ENCODE measurements at places on chromosomes 3 and 15. TPM values are rescaled to one million over a fixed set of nuclear protein-coding genes. Genes with fewer than 3 reads are reported as not detected.
A peak's percentile ranks its signal among the peaks of the same experiment; 100 is the strongest.

GRCh38 chr3:16632395-16632794, 27.2 kb upstream of the DAZL start:
- H3K27me3 ChIP-seq: no peaks in the 10 kb centered on the region
- H3K4me3 ChIP-seq: no peak overlapping the region
- no peak overlapping the region for H3K27ac ChIP-seq
- no peak for DNase-seq

TMEM212 gene
- not detected for total RNA-seq

DNA sequence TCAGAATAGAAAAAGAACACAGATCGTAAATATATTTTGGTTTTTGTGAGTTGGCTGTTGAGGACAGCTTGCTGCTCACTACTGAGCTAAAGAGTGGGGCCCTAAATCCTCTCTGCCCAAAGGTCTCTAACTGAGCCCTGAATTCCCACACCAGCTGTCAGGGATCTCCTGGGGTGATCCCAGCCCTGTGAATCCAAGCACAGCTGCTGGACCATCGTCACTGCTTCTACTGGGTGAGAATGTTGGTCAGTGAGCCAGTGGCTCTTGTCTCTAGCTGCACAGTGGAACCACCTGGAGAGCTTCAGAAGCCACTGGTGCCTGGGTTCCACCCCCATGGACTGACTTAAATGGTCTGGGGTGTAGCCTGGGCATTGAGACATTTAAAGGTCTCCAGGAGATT, 90.5 kb upstream of the IL12A start:
- no peak for DNase-seq
- no peak overlapping the region for H3K4me3 ChIP-seq
- peaks cover 6% of the 10 kb centered on the region for H3K4me1 ChIP-seq
- no peaks in the 10 kb centered on the region for H3K27me3 ChIP-seq

DNA sequence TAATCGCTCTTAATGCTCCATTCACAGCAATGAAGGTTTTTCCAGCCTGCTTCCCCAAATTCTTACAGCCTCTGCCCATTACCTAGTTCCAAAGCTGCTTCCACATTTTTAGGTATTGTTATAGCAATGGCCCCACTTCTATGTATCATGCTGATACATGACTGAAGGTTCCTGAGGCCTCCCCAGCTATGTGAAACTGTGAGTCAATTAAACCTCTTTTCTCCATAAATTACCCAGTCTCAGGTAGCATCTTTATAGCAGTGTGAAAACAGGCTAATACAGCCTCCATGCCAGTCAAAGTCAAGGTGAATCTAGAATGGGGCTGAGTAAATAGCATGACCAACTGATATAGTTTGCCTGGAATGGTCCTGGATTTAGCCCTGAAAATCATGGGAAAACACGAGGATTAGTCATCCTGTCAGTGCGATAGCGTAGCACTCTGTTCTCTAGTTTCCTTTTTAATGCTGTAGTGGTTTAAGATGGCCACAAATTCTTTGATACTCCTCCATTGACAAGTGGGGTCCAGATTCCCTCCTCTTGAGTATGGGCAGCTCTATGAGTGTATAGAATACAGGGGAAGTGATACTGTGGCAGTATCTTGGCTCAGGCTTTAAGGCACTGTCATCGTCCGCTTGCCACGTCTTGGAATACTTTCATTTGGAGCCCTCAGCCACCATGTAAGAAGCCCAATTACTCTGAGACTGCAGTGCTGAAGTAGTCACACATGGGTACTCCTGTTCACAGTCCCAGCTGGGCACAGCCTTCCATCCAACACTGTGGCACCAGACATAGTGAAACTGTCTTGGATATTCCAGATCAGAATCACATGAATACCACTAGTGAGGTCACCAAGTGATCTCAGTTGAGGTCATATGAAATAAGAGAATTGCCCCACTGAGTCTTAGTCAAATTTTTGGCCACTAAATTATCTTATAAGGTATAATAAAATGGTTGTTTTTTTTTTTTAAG, 94.0 kb upstream of the PLCL2 start:
- H3K27me3 ChIP-seq: no peaks in the 10 kb centered on the region
- no peaks in the 10 kb centered on the region for H3K36me3 ChIP-seq
- DNase-seq: no peak

GRCh38 chr3:15220661-15221060, 14.6 kb downstream of the CAPN7 start:
- no peak overlapping the region for H3K4me3 ChIP-seq
- no peaks in the 10 kb centered on the region for H3K27me3 ChIP-seq
- no peak overlapping the region for H3K27ac ChIP-seq
- no peak for DNase-seq
- H3K4me1 ChIP-seq: peaks cover 2% of the 10 kb centered on the region

- no peaks in the 10 kb centered on the region for H3K27me3 ChIP-seq
- H3K4me3 ChIP-seq: no peak overlapping the region
- H3K4me1 ChIP-seq: peaks cover 11% of the 10 kb centered on the region
- no peaks in the 10 kb centered on the region for H3K36me3 ChIP-seq
- no peak for DNase-seq
Observed at GRCh38 chr3:129534428-129535027, 6.1 kb downstream of the RHO start.

GRCh38 chr3:69326855-69327300, 59.0 kb downstream of the FRMD4B start:
- no peaks in the 10 kb centered on the region for H3K36me3 ChIP-seq
- no peak for DNase-seq
- no peak overlapping the region for H3K27ac ChIP-seq

GRCh38 chr3:132034097-132034485, 723 bp downstream of the CPNE4 start:
- H3K4me1 ChIP-seq: no peaks in the 10 kb centered on the region
- no peaks in the 10 kb centered on the region for H3K36me3 ChIP-seq
- no peak overlapping the region for H3K27ac ChIP-seq

DNA sequence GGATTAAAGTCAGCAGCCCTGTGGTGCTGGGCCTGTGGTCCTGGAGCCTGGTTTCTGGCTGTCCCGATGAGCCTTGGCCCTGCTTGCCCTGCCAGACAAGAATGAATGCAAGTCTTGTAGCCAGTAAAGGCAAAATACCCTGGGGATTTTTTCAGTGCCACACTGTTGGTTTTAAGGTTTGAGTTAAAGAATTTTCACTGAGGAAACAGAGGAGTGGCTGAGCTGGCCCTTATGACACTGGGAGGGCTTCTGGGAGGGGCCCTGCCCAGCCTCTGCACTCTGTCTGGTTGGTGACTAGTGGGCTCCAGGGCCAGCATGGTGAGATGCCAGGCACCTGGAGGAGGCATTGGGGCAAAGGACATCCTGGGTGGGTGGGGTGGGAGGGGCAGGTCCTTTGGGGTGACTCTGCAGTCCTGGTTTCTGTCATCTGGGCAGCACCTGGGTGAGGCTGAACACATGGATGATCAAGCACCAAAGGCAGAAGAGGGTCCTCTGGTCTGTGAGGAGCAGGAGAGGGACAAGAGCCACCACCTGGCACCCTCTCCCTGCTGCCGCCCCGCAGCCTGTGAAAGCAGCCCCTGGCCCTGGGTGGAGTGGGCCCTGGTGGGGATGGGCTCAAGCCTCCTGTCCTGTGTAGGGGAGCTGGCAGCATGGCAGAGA, 12.5 kb upstream of the PLA2G4E start:
- no peak for DNase-seq
- no peaks in the 10 kb centered on the region for H3K36me3 ChIP-seq
- H3K27me3 ChIP-seq: no peaks in the 10 kb centered on the region
- no peak overlapping the region for H3K27ac ChIP-seq

GRCh38 chr3:13588993-13589392, 40.1 kb downstream of the FBLN2 start:
- no peaks in the 10 kb centered on the region for H3K36me3 ChIP-seq
- no peak for DNase-seq
- no peaks in the 10 kb centered on the region for H3K27me3 ChIP-seq
- H3K4me1 ChIP-seq: no peaks in the 10 kb centered on the region
- H3K4me3 ChIP-seq: no peak overlapping the region

RBM5 gene
- 172 TPM for total RNA-seq

ZNF860 gene
- total RNA-seq: 0.36 TPM

- no peaks in the 10 kb centered on the region for H3K27me3 ChIP-seq
- no peaks in the 10 kb centered on the region for H3K4me1 ChIP-seq
- no peak overlapping the region for H3K4me3 ChIP-seq
- DNase-seq: no peak
- no peaks in the 10 kb centered on the region for H3K36me3 ChIP-seq
- H3K27ac ChIP-seq: no peak overlapping the region
Observed at GRCh38 chr15:47129033-47129432, 588.3 kb upstream of the SEMA6D start.

GRCh38 chr3:101300073-101300472, 20.3 kb downstream of the IMPG2 start:
- no peaks in the 10 kb centered on the region for H3K27me3 ChIP-seq
- no peak for DNase-seq
- H3K4me3 ChIP-seq: no peak overlapping the region
- H3K27ac ChIP-seq: no peak overlapping the region
- H3K4me1 ChIP-seq: no peaks in the 10 kb centered on the region

DNA sequence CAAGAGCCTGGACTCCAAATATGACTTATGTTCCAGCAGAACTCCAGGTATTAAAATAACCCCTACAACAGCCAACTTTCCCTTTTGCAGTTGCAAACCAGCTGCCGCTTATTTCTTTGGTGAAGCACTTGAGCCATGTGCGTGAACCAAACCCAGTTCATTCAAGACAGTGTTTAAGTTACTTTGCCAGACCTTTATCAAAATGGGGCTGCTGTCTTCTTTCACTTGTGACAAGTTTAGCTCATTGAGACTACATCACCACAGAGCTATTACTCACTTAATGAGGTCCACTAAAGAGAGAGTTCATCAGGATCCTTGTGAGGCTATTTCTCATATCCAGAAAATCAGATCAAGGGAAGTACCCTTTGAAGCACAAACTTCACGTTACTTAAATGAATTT, 2.4 kb upstream of the XRN1 start:
- no peaks in the 10 kb centered on the region for H3K36me3 ChIP-seq
- no peak overlapping the region for H3K4me3 ChIP-seq
- no peak for DNase-seq
- H3K27me3 ChIP-seq: no peaks in the 10 kb centered on the region
- H3K27ac ChIP-seq: no peak overlapping the region

ABHD6 gene
- total RNA-seq: 11.3 TPM

DNA sequence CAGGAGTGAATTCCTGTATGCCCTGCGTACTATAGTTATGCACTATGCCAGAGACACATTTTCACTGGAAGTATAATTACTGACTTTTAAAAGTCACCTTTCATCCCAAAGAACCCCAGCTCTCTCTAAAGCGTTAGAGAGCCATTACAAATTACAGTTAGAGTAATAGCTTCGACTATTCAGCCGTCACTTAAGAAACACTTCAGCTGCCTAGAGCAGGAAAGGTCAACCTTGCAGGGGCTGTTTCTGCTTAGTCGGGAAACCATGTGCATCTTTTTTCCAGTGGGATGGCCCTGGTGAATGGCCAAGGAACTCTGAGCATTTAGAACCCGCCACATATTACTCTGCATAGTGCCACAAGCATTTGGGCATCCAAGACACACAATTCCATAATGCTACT, 235.9 kb downstream of the ARRDC4 start:
- no peaks in the 10 kb centered on the region for H3K4me1 ChIP-seq
- H3K27ac ChIP-seq: no peak overlapping the region
- no peaks in the 10 kb centered on the region for H3K36me3 ChIP-seq

DNA sequence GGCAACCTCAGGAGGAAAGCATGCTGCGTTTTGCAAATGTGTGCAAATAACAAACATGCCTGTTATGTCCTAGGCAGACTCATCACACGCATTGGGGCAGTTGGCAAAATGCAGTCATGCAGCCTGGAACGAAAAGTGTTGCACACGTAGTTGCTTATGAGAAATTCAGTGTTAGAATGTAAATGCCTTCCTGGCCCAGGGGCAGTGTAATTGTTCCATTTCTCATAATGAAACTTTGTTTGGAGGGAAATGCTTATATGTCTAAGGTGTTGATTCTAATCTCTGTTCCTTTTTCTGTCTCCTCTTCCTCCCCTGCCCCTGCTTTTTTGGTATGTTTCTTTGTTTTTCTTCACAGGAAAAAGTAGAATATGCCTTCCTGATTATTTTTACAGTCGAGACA, 156.0 kb downstream of the CACNA1D start:
- H3K4me3 ChIP-seq: no peak overlapping the region
- DNase-seq: no peak
- no peak overlapping the region for H3K27ac ChIP-seq
- no peaks in the 10 kb centered on the region for H3K27me3 ChIP-seq
- peaks cover 2% of the 10 kb centered on the region for H3K4me1 ChIP-seq
- no peaks in the 10 kb centered on the region for H3K36me3 ChIP-seq

GRCh38 chr15:41965441-41966413, 6.6 kb downstream of the EHD4 start:
- no peak overlapping the region for H3K4me3 ChIP-seq
- no peak for DNase-seq
- H3K36me3 ChIP-seq: no peaks in the 10 kb centered on the region
- H3K4me1 ChIP-seq: peaks cover 4% of the 10 kb centered on the region
- H3K27ac ChIP-seq: no peak overlapping the region

DNA sequence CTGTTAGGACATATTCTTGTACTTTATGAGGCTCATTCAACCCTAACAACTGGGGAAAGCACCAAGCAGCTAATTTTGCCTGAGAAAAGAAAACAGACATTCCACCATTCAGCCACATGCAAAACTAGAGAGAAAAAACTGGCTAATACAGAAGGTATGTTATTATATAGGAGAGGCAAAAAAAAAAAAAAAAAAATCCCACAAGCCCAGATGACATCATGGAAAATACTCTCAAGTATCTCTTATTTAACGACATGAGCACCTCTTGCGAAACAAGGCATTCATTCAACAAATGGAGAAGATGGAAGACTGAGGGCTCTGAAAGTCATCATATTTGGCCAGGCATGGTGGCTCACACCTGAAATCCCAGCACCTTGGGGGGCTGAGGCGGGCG, 61.5 kb downstream of the PRICKLE2 start:
- peaks cover 3% of the 10 kb centered on the region for H3K4me1 ChIP-seq
- DNase-seq: no peak
- H3K4me3 ChIP-seq: no peak overlapping the region
- no peaks in the 10 kb centered on the region for H3K36me3 ChIP-seq

DNA sequence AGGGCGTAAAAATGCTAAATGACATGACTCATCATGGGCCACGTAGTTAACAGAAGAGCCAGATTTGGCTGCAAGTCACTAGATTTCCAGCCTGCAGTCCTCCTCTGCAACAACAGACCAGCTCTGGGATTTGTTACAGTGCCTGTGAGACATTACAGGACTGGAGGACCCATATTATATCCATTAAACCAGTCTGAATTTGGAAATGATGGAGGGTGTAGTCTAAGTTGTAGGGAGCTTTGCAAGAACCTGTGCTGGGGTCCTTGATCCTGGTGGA, 10.8 kb downstream of the ZNF774 start:
- H3K36me3 ChIP-seq: no peaks in the 10 kb centered on the region
- no peak for DNase-seq
- H3K27ac ChIP-seq: no peak overlapping the region
- no peaks in the 10 kb centered on the region for H3K27me3 ChIP-seq
- no peak overlapping the region for H3K4me3 ChIP-seq
- H3K4me1 ChIP-seq: peaks cover 6% of the 10 kb centered on the region

ABHD17C gene
- 1.2 TPM for total RNA-seq

GRCh38 chr3:55500555-55501330, 13.6 kb upstream of the WNT5A start:
- H3K4me3 ChIP-seq: no peak overlapping the region
- no peak for DNase-seq
- no peaks in the 10 kb centered on the region for H3K4me1 ChIP-seq
- no peaks in the 10 kb centered on the region for H3K27me3 ChIP-seq
- H3K36me3 ChIP-seq: no peaks in the 10 kb centered on the region

- no peaks in the 10 kb centered on the region for H3K27me3 ChIP-seq
- no peaks in the 10 kb centered on the region for H3K36me3 ChIP-seq
- peaks cover 4% of the 10 kb centered on the region for H3K4me1 ChIP-seq
- H3K27ac ChIP-seq: peak overlapping the region; percentile 79
- H3K4me3 ChIP-seq: peak overlapping the region; percentile 34
Observed at GRCh38 chr3:126389112-126389793, 5.5 kb upstream of the CFAP100 start.

THSD4 gene
- 5.2 TPM for total RNA-seq
